ENCODE measurements at places on chromosomes 7 and 10. TPM values are rescaled to one million over a fixed set of nuclear protein-coding genes. Genes with fewer than 3 reads are reported as not detected.
A peak's percentile ranks its signal among the peaks of the same experiment; 100 is the strongest.

FAM237B gene
- not detected for total RNA-seq

DNA sequence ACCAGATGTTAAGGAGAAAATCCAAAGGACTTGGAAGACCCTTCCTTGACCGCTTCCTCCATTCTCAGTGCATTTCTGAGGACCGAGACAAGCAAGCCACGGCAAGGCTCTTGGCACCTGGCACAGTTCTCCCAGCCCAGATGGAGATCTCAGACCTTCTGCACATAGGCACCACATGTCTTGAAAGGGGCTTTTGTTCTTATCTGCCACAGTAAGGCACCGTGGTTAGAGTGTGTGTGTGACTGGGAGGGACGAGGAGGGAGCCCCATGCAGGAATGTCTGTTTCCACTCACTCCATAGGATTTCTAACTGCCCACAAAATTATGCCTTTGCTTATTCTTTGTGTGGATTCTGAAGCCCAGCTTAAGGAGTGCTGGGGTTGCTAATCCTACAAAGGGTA, 10.3 kb upstream of the WDR86 start:
- H3K4me3 ChIP-seq: no peak overlapping the region
- H3K27me3 ChIP-seq: 0 out of 2 replicates have a peak, but pooled peaks cover 3% of the 10 kb centered on the region
- H3K4me1 ChIP-seq: peaks cover 11% of the 10 kb centered on the region
- no peak overlapping the region for H3K27ac ChIP-seq

ACTR3C gene
- total RNA-seq: not detected

GRCh38 chr10:119658274-119658673, 7.1 kb downstream of the BAG3 start:
- H3K4me1 ChIP-seq: peaks cover 61% of the 10 kb centered on the region
- H3K4me3 ChIP-seq: no peak overlapping the region
- H3K27ac ChIP-seq: peak overlapping the region; percentile 55
- peaks cover 68% of the 10 kb centered on the region for H3K36me3 ChIP-seq
- no peaks in the 10 kb centered on the region for H3K27me3 ChIP-seq
- DNase-seq: peak; percentile 70

- H3K27me3 ChIP-seq: peaks cover 8% of the 10 kb centered on the region
- no peak overlapping the region for H3K4me3 ChIP-seq
- no peak for DNase-seq
- no peak overlapping the region for H3K27ac ChIP-seq
- H3K4me1 ChIP-seq: no peaks in the 10 kb centered on the region
Measured at GRCh38 chr7:50339990-50340500, 35.5 kb downstream of the IKZF1 start.

GRCh38 chr7:46600340-46600739, 679.3 kb upstream of the IGFBP3 start:
- H3K27me3 ChIP-seq: no peaks in the 10 kb centered on the region
- H3K4me3 ChIP-seq: no peak overlapping the region
- no peaks in the 10 kb centered on the region for H3K4me1 ChIP-seq
- no peak for DNase-seq
- H3K27ac ChIP-seq: no peak overlapping the region
- no peaks in the 10 kb centered on the region for H3K36me3 ChIP-seq

- no peaks in the 10 kb centered on the region for H3K4me1 ChIP-seq
- no peaks in the 10 kb centered on the region for H3K36me3 ChIP-seq
- no peak overlapping the region for H3K4me3 ChIP-seq
- H3K27ac ChIP-seq: no peak overlapping the region
- H3K27me3 ChIP-seq: no peaks in the 10 kb centered on the region
Measured at GRCh38 chr10:7186387-7187018, 224.3 kb downstream of the SFMBT2 start.

- no peaks in the 10 kb centered on the region for H3K4me1 ChIP-seq
- H3K27me3 ChIP-seq: no peaks in the 10 kb centered on the region
- no peak for DNase-seq
Measured at GRCh38 chr10:9911488-9911887, 1106.2 kb upstream of the CELF2 start.

SFRP4 gene
- total RNA-seq: not detected

DNA sequence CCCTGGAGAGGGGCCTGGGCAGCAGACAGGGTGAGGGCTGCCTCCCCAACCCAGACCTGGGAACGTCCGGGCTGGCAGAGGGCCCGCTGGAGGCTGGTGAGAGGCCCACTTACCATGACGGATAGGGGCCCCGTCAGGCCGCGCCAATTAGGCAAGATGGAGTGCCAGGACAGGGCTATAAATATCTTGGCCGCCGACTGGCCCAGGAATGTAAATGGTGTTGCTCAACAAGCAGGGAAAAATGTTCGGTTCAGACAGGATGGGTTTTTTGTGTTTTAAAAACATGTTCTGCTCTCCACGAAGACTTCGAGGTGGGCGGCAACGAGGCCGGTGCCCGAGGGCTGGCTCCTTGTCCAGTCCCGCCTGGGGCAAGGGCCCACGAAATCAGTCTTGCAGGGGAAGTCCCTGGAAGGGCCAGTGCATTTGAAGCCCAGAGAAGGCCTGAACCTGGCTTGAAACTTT, 35.8 kb upstream of the ELN start:
- no peaks in the 10 kb centered on the region for H3K27me3 ChIP-seq
- no peaks in the 10 kb centered on the region for H3K36me3 ChIP-seq
- no peak overlapping the region for H3K4me3 ChIP-seq
- no peaks in the 10 kb centered on the region for H3K4me1 ChIP-seq
- H3K27ac ChIP-seq: no peak overlapping the region

- H3K27me3 ChIP-seq: no peaks in the 10 kb centered on the region
- H3K4me3 ChIP-seq: no peak overlapping the region
- no peak overlapping the region for H3K27ac ChIP-seq
- no peaks in the 10 kb centered on the region for H3K36me3 ChIP-seq
- DNase-seq: no peak
- no peaks in the 10 kb centered on the region for H3K4me1 ChIP-seq
Measured at GRCh38 chr7:144784943-144785342, 50.9 kb downstream of the TPK1 start.

MRPS24 gene
- 224 TPM for total RNA-seq

DNA sequence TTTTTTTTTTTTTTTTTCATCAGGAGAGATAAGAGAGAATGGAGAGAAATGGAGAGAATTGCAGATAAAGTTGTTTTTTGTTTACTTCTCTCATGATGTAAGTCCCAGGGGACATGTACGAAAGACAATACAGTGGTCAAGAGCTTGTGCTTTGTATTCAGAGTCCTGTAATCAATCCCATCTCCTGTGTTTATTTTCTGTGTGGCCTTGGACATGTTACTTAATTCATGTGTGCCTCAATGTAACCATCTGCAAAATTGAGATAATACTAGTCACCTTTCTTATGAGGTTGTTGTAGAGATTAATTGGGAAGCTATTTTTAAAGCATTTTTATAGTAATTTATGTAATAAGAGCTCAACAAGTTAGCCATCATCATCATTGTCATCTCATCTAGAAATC, 117.5 kb downstream of the CDK14 start:
- H3K4me1 ChIP-seq: peaks cover 6% of the 10 kb centered on the region
- no peaks in the 10 kb centered on the region for H3K27me3 ChIP-seq
- no peak overlapping the region for H3K27ac ChIP-seq

DNA sequence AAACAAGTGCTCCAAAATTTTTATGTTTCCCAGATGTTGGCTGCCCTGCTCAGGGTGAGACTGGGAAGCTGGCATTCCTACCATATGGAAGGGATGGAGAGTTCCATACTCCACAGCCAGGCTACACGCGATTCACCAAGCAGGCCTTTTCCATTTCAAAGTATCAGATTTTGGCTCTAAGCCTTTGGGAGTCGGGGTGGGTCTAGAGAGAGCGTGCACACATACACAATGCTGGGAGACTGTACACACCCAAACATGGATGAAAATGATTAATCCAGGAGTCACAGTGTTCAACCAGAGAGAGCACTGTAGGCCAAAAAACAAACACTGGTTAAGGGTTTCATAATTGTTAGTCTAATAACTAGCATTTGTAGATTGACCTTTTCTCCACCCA, 295.0 kb downstream of the BICC1 start:
- peak overlapping the region; percentile 15 for H3K27ac ChIP-seq
- no peak overlapping the region for H3K4me3 ChIP-seq
- H3K27me3 ChIP-seq: no peaks in the 10 kb centered on the region
- no peak for DNase-seq

DNA sequence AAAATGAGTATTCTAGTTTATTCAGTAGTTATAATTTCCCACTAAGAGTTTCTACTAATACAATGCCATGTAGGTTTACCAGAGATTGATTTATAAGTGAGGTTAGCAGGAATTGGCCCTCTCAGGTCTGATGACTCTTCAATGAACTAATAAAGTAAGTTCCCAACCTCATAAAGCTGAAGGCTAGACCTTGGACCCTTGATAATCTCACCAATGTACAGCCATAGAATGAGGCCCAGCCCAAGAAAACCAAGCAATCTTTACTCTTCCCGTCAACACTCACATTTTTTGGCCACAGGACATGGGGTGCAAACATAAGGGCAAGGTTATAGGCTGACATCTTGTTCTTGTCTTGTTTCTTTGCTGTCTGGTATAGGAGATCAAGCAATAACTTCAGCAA, 33.3 kb downstream of the ARHGAP19 start:
- no peaks in the 10 kb centered on the region for H3K27me3 ChIP-seq
- no peak overlapping the region for H3K4me3 ChIP-seq
- no peak overlapping the region for H3K27ac ChIP-seq

- no peak for DNase-seq
- no peaks in the 10 kb centered on the region for H3K36me3 ChIP-seq
- no peaks in the 10 kb centered on the region for H3K27me3 ChIP-seq
- no peak overlapping the region for H3K27ac ChIP-seq
- H3K4me3 ChIP-seq: no peak overlapping the region
Measured at GRCh38 chr7:43479042-43479441, 103.9 kb upstream of the STK17A start.

DNA sequence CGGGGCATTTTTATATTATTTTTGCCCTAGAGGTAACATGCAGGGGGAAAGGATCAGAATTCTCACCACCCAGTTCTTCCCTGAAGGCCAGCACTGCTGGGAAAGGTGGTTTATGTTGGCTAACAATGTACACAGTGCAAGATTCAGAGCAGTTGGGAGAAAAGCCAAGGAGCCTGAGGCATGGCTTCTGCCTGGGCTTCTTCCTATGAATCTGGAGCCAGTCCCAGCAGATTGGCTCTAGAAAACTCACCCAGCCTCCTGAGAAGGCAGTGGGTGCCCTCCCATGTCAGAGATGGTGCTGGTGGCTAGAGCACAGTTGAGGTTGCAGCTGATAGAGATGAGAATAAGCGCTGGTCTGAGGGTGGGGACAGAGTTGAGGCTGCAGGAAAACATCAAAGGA, 44.7 kb upstream of the GPR26 start:
- no peak overlapping the region for H3K4me3 ChIP-seq
- no peaks in the 10 kb centered on the region for H3K4me1 ChIP-seq
- H3K27ac ChIP-seq: no peak overlapping the region
- H3K27me3 ChIP-seq: no peaks in the 10 kb centered on the region

DNA sequence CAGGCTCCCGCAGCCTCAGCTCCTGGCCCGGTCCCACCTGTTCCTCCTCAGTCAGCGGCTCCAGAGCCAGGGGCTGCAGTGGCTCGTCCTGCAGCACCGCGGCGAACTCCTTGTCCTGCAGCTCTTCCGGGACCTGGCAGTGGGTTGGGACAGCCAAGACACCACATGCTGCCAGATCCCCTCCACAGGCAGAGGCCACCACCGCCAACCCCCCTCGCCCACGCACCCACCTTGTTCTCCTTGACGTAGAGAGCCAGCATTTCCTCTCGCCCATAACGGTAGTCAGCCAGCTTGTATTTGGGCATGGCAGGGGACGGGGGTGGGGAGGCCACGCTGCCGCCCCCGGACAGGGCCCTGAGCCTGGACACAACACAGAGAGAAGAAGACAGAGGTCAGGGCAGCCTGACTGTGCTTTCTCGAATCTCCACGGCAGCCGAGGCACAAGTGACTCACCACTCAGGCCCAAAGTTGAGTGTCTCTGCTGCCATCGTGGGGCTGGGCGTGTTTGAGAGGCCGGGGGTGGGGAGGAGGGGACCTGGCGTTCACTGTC, 6.2 kb downstream of the GIGYF1 start:
- peaks cover 11% of the 10 kb centered on the region for H3K4me1 ChIP-seq
- no peak overlapping the region for H3K4me3 ChIP-seq
- no peaks in the 10 kb centered on the region for H3K27me3 ChIP-seq
- H3K36me3 ChIP-seq: peaks cover 56% of the 10 kb centered on the region

ALOX5 gene
- not detected for total RNA-seq

DNA sequence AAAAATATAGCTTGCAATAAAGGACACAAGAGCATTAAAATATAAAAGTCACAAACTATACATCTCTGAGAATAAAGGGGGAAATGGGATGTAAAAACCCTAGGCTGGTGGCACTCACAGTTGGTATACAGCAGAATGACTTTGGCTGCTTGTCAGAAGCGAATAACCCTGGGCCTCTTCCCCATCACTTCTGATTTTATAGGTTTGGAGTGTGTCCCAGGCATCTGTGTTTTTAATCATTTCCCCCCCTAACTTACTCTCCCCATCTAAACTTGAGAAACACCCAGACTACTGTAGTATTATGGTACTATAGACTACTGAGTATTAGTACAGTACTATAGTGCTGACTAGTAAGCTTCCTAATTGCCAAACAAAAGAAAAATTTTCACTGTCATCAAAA, 1.8 kb upstream of the RPA3 start:
- no peaks in the 10 kb centered on the region for H3K36me3 ChIP-seq
- no peak overlapping the region for H3K27ac ChIP-seq
- DNase-seq: no peak
- H3K4me1 ChIP-seq: peaks cover 5% of the 10 kb centered on the region

HYAL4 gene
- not detected for total RNA-seq

GRCh38 chr7:157032128-157032527, 21.7 kb upstream of the MNX1 start:
- H3K27me3 ChIP-seq: peaks cover 26% of the 10 kb centered on the region
- H3K36me3 ChIP-seq: no peaks in the 10 kb centered on the region
- DNase-seq: no peak
- H3K27ac ChIP-seq: no peak overlapping the region
- H3K4me1 ChIP-seq: no peaks in the 10 kb centered on the region

- H3K27me3 ChIP-seq: no peaks in the 10 kb centered on the region
- H3K27ac ChIP-seq: peak overlapping the region; percentile 53
- no peaks in the 10 kb centered on the region for H3K36me3 ChIP-seq
- no peak overlapping the region for H3K4me3 ChIP-seq
Measured at GRCh38 chr10:63711867-63712716, 190.9 kb downstream of the REEP3 start.

GRCh38 chr7:37698782-37699181, 15.2 kb downstream of the GPR141 start:
- DNase-seq: no peak
- H3K36me3 ChIP-seq: no peaks in the 10 kb centered on the region
- no peaks in the 10 kb centered on the region for H3K27me3 ChIP-seq
- no peak overlapping the region for H3K27ac ChIP-seq
- H3K4me3 ChIP-seq: no peak overlapping the region

DNA sequence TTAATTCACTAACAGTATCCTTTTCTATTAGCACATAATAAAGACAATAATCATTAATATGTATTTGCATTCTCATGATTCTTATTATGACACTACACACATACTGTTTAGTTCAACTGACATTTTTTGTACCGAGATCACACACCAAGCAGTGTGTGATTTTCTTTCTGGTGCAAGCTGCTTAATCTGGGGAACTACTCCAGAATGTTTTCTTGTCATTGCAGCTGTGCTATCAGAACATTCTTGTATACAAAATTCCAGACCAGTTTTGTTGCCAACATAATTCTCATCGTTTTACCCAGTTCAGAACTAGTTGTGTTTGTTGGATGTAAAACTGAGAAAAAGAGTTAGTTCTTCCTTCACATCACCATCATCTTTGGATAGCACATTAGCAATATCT, 37.4 kb downstream of the VKORC1L1 start:
- H3K4me3 ChIP-seq: no peak overlapping the region
- DNase-seq: no peak
- H3K27ac ChIP-seq: no peak overlapping the region
- no peaks in the 10 kb centered on the region for H3K4me1 ChIP-seq

GRCh38 chr10:105161767-105162166, 520.7 kb downstream of the SORCS3 start:
- H3K4me3 ChIP-seq: no peak overlapping the region
- no peaks in the 10 kb centered on the region for H3K36me3 ChIP-seq
- H3K4me1 ChIP-seq: no peaks in the 10 kb centered on the region
- H3K27ac ChIP-seq: no peak overlapping the region
- H3K27me3 ChIP-seq: no peaks in the 10 kb centered on the region

All from SJSA1 (cell line).